ENCODE measurements at places on chromosomes 12 and 14.

DNA sequence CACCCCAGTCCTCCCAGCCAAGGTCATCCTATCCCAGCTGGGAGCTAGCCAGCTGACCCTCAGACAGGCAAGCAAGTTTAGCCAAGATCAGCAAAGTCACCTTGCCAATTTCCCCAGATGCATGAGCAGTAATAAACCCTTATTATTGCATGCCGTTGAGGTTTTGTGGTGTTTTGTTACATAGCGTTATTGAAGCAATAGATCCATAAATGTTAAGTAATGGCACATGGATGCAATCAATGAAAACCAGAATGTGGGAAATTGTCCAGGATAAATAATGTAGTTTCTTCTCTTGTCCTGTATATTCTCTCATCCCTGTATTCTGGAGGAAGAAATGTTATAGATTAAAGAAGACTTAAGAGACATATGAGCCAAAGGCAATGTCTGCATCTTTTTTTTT, 18.0 kb upstream of the TMEM260 start:
- no peak for DNase-seq

- DNase-seq: peak; percentile 32
Observed at GRCh38 chr12:2243275-2243674, 190.5 kb downstream of the CACNA1C start.

DNA sequence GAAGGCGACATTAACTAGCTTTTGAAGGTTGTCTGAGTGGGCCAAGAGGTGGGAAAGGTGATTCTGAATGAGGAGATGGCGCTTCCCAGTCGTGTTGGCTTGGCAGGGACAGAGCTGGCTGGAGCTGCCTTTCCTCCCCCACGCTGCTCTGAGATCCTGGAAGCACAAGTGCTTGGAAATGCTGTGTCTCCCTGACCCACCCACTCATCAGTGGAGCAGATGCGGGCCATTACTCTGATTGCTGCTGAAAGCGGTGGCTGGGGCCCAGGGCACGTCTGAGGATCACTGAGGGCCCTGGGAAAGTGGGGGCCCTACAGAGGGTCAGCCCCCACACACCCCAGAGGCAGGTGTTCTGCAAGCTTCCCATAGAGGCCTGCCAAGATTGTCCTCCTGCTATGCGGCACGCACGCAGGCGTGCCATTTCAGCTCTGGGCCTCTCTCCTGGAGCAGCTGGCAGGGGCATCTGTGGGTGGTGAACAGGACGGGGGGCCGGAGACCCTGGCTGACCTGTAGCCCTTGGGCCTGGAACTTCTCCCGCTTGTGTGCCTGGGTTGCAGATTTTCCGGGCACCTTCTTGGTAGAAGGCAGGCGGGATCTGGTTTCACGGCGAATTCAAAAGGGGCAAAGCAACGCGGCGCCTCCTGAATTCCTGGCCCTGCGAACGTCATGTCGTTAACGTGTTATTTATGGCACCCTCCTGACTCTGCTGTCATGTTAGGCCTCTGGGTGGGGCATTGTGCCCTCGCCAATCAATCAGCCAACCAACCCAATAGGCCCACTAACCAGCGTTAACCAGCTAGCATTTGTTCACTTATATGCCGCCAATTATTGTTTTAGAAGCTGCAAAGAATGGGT, 133.8 kb upstream of the TBX3 start:
- no peak for DNase-seq

DNA sequence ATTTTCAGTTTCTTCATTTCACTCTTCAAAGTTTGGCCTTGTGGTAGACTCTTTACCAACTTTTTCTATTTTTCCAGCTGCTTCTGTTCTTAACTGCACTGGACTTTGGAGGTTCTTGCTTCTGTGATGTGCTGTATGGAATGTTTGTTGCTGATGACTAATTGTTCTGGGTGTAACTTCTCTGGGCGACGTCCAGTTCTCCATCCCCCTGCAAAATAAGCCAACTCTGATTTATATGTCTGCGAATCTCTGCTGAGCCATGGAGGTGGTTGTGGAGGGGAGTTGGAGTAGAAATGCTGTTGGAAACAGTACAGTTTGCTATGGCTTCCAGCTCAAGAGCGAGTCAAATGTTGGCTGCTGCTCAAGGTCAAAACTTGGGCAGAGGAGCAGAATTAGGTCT, 113.9 kb upstream of the DYRK2 start:
- peak; percentile 89 for DNase-seq

- peak; percentile 20 for DNase-seq
Observed at GRCh38 chr14:103828315-103828967, 18.9 kb downstream of the PPP1R13B start.

DNA sequence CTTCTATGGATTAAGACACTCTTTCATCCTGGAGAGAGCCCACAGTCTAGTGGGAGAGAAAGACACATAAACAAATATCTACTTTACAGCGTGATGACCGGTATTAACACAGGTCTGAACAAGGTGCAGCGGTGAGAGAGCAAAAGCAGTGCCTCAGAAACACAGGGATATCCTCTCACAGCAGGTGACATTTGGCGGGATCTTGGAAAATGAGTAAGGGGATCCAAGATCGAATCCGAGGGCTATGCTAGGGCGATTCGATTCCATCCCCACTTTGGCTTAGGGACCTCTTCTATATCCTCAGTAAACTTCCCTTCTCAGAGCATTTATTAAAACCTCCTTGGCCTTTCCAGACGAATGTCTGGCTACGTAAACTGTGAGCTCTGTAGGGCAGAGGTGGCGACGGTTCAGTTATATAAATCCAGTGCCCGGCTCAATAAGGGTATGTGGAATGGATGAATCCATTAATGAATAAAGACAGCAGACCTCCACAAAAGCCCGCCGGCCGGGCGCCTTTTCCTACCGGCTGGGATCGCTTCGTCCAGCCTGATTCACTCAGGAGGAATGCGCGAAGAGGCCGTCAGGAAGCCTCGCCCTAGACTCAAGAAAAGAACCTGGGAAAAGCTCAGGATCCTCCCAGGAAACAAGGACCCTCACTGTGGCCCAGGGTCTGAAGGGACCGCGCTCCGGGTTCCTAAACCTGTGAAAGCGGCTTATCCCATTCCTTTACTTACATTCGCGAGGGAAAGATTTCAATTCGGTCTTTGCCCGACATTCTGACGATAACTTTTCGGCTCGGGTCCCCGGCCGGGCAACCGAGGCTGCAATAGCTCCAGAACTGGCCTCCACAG, 455 bp downstream of the ATP6V1D start:
- peak; percentile 75 for DNase-seq

GRCh38 chr14:102652194-102652593, 59.7 kb downstream of the RCOR1 start:
- no peak for DNase-seq

GRCh38 chr14:54979039-54979438, 47.9 kb downstream of the WDHD1 start:
- no peak for DNase-seq

GRCh38 chr12:13205809-13206559, 9.5 kb downstream of the EMP1 start:
- DNase-seq: peak; percentile 96

DNA sequence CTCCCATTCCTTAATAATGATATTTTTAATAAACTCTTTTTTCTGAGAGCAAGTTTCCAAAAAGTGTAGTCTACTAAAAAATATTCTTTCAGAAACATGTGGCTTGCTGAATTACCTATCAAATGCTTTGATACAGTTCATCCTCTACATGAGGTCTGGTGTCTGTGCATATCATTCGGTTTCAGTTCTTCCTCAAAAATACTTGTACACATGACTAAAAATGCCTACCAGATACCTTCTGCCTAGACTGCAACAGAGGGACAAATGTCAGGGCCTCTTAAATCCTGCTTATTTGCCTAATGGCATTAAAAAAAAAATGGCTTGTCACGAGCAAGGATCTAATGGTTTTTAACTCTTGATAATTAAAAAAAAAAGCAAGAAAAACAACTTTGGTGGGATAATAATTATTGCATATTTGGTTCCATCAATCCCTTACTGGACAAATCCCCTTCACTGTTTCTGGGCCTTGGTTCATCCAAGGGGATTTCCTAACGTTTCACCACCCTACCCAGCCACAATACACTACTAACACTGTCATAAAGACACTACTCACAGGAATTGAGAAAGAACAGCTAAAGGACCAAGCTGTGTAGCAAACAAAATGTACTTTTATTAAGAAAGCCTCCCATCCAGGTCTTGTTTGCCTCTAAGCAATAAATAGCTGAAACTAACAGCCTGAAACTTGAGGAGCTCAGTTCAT, 45.7 kb downstream of the PARP11 start:
- no peak for DNase-seq

GRCh38 chr14:89503431-89503996, 86.5 kb upstream of the FOXN3 start:
- no peak for DNase-seq

DNA sequence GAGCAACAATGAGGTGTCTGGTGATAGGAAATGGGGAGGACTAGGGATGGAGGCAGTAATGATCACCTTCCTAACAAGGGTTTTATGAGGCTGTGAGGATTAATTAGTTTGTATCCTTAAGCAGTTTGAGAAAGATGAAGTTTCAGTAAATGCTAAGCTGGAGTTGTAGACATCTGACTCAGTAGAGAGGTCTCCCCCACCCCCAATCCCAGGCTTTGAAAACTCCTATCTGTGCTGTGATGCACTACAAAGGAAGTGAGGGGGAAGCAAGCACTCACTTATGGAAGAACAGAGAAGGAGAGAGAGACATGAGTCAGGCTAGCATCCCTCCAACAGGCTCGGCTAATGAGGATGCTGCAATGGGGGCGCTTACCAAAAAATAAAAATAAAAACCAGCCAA, 5.5 kb upstream of the BCL11B start:
- DNase-seq: no peak

GRCh38 chr12:66461331-66461730, 159.0 kb downstream of the HELB start:
- no peak for DNase-seq

DNA sequence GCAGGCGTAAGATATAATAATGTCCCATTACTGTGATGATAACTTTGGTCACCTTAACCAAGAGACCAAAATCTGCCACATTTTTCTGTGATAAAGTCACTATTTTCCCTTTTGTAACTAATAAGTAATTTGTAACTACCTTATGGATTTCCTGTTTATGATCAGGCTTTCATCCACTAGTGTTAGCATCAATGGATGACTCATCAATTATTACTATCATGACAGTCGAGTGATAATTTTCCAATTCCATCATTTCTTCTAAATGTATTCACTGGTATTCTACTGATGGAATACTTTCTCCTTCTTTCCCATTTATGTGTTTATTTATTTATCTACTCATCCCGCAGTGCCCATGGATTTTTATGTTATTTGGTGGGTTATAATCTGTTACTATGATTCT, 148.4 kb downstream of the UNC79 start:
- no peak for DNase-seq

Measured in astrocyte of the hippocampus (primary cell).